ENCODE measurements at places on chromosomes 16 and 17.

- no peak for DNase-seq
These were observed 6.4 kb downstream of the ATP1B2 start for GRCh38 chr17:7656958-7657609.

DNA sequence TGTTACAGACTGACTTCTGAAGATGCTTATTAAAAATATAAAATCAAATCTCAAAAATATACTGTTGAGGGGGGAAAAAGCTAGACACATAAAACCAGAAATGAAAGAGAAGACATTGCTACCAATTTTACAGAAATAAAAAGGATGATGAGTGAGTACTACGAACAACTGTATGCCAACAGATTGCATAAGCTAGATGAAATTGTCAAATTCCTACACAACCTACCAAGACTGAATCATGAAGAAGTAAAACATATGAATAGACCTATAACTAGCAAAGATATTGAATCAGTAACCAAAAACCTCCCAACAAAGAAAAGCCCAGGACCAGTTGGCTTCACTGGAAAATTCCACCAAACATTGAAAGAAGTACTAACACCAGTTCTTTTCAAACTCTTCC is 3.5 kb upstream of the CAPNS2 start:
- DNase-seq: no peak

- no peak for DNase-seq
These were observed 70.4 kb downstream of the METRNL start for GRCh38 chr17:83149761-83150251.

GRCh38 chr16:89168381-89169189 is 3.0 kb upstream of the CDH15 start:
- DNase-seq: no peak

GRCh38 chr16:88264641-88265285 is 118.0 kb upstream of the ZNF469 start:
- DNase-seq: peak; percentile 35

GRCh38 chr17:28492352-28493310 is 13.5 kb upstream of the FOXN1 start:
- DNase-seq: no peak

DNA sequence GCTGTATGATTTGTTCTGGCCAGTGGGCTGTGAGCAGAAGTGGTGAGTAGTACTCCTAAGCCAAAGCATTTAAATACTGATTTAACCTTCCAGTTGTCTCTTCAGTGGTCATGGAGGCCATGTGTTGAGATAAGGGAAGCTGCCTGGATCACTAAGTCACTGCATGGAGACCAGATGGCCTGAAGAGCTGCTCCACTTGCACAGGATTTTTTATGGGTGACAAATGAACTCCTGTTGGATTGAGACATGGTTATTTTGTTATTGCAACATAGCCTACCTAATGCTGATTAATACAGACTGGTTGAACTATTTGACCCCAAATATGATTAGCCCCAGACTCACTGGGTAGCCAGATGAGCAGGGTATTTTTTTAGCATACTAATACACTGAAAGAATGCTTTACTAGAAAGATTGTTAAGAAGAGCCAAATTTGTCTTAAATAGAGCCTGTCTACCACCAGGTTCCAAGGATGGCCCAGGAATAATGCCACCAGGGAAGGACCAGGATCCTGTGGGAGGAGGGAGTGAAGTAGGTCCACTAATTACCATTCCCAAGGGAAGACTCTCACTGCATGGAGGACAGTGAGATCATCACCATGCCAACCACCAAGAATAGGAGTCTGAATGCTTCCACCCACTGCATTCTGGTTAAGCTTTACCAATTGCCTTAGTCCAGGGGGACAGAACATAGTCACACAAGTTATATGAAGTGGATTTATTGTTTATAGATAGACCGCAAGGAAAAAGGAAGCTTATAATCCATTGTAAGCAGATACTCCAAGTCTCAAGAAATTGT is 187.4 kb upstream of the IRX6 start:
- no peak for DNase-seq

- no peak for DNase-seq
These were observed 177.8 kb upstream of the TBX2 start for GRCh38 chr17:61221597-61222471.

DNA sequence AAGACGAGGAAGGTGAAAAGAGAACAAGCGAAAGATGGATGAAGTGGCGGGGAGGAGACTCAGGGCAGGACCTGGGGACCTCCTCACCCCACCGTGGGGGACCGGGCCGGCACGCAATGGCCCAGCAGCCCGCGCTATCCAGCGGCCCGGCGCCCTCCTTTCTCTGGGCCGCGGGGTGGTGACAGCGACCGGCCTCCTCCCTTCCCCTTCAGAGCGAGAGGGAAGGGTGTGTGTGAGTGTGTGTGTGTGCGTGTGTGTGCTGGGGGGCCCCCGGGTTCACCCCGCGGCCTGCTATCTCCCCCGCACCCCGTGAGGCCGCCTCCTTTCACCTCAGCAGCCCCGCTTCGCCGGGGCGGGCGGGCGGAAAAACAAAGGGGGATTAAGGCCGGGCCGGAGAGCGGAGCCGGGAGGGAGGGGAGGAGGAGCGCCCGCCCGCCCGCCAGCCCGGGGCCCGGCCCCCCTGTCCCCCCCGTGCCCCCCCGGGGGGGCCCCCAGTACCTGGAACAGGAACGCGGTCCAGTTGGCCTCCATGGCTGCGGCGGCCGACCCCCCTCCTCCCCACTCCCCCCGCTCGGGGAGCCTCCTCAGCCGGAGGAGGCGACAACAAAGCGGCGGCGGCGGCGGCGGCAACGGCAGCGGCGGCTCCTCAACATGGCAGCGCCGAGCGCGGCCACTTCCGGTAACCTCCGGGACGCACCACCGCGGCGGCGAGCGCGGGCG is at the start of gene VEZF1:
VEZF1 (minus strand) TSS at position 674 of the 720 bp plus-strand sequence; CDS start at position 531, 143 bp downstream.
- no peak for DNase-seq

- DNase-seq: no peak
These were observed 12.5 kb downstream of the RPH3AL start for GRCh38 chr17:340074-340473.

DNA sequence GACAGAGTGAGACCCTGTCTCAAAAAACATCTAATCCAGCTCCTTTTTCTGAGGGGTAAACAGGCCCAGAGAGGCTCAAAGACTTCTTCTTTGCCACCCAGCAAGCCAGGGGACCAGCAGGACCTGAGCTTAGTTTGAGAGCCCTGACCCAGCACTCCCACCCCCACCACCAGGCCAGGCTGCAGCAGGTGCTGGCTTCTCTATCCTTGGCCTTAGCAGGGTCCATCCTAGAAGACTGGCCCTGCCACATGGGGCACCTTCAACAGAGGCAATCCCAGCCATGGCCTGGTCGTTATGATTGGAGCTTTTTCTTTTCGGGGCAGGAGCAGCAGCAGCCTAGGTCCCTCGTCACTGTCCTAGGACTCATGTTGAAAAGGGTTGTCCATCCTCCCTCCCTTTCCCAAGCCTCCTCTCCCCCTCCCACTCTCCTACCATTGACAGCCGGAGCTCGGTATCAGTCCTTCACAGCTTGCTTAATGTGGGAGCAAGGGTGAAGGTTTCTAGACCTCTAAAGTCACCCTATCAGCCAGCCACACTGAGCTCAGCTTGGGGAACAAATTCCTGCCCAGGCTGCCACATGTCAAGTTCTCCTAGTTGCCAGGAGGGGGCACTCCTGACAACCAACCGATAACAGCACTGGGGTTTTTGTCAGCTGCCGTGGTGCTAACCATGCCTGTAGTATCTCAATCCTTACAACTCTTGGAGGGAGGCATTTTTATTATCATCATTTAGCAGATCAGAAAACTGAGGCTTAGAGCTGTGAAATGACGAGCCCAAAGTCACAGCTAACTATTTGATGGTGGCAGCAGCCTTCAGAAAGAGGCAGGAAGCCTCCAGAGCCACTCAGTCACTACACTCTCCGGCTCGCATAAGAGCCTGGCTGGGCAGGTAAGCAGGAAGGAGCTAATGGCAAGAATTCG is 11.2 kb downstream of the MRPL27 start:
- DNase-seq: no peak

DNA sequence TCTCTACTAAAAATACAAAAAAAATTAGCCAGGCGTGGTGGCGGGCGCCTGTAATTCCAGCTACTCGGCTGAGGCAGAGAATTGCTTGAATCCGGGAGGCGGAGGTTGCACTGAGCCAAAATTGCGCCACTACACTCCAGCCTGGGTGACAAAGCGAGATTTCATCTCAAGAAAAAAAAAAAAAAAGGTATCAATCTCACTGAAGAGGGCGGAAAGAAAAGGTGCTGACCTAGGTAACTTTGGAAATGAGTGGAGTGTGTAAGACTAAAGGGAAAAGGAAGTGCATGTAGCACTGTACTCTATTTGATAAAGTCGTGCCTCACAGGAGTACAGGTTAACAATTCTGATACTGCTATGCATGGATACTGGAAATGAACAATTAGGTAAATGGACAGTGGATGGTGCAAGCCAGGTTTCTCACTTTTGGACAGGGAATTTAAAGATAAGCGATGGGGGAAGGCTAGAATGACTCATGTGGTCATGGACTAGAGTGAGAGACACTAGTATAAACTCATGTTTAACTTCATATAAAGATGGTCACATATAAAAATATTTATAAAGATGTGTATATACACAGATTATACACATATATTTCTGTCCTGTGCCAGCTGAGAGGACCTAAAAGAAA is 142.9 kb downstream of the CDK5R1 start:
- no peak for DNase-seq

DNA sequence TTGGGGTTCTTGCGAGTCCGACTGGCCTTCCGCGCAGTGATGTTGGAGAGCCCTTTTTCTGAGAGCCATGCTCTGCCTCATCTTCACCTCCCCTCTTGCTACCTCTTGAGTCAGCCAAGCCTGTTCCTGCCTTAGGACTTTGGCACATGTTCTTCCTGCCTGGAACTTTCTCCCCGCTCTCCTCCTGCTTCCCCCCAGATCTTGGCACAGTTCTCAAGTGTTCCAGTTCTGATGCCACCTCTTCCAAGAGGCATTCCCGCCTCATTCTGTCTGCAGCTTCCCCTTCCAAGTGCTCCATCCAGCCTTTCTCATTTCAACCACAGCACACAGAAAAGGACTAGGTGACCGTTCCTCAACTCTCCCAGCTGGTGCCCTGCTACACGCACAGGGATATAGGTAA is 7.7 kb downstream of the AKAP1 start:
- DNase-seq: no peak

- no peak for DNase-seq
These were observed 78.5 kb downstream of the RAB11FIP4 start for GRCh38 chr17:31469959-31470358.

DNA sequence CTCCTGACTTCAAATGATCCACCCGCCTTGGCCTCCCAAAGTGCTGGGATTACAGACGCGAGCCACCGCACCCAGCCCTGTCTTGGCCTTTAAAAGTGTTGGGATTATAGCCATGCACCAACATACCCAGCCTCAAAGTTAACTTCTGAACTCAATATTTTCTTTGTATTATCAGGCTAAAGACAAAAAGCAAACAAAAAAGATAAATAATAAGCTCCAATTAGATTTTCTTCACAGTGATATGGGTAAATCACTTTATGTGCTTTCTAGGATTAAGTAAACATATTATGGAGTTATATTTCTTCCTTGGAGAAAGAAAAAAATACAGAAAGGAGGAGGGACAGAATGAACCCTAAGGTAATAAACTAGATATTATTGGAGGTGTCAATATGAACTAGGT is 74.3 kb downstream of the FBXL20 start:
- no peak for DNase-seq

DNA sequence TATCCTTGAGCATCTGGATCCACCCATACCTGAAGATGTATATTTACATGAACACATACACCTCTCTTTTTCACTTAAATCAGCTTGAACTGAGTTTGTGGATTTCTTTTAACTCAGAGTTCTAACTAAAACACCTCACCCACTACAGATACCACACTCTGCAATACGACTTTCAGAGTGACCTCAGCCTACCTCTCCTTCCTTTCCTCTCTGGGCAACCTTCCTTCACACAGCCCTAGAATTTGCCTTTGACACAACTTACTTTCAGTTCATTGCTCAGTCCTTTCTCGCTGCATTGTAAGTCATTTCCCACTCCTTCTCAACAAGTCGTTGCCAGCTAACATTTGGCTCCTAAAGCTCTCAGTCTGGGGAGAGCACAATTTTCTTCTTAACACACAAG is 151.9 kb upstream of the IRX3 start:
- DNase-seq: no peak

DNA sequence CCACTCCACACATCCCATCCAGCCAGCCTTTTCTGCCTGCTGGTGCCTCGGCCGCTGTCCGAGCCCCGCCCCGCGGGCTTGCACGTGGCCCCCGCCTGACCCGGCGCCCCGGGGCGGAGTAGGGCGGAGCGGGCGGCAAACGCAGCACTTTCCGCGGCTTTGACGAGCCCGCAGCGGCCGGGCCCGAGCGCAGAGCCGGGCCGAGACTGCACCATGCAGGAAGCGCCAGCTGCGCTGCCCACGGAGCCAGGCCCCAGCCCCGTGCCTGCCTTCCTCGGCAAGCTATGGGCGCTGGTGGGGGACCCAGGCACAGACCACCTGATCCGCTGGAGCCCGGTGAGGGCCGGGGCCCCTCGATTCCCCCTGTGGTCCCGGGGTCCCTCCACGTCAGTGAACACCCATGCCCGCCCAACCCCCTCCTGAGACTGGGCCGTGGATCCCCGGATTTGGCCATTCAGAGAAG is at the start of gene HSF4:
HSF4 (plus strand) TSS at position 147 of the 463 bp plus-strand sequence; CDS start at position 214, 67 bp downstream.
- no peak for DNase-seq

- DNase-seq: no peak
These were observed 544.5 kb downstream of the NPIPA7 start for GRCh38 chr16:16923479-16923878.

GRCh38 chr17:74163271-74163821 is 40.1 kb upstream of the RPL38 start:
- DNase-seq: no peak

DNA sequence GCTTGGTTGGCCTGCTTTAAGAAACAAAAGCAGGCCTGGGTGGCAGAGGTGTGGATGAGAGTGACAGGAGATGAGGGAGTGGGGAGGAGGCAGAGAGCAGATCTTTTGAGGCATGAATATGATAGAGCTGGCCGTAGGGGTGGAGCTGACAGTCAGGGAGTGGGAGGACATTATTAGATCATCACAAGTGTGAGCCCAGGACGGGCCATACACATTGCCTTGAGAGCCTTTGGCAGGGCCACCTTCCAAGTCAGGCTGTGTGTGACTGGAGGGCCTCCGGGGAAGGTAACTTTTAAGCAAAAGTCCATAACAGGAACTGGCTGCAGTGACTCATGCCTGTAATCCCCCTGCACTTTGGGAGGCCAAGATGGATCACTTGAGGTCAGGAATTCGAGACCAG is 26.3 kb downstream of the GINS3 start:
- DNase-seq: no peak

DNA sequence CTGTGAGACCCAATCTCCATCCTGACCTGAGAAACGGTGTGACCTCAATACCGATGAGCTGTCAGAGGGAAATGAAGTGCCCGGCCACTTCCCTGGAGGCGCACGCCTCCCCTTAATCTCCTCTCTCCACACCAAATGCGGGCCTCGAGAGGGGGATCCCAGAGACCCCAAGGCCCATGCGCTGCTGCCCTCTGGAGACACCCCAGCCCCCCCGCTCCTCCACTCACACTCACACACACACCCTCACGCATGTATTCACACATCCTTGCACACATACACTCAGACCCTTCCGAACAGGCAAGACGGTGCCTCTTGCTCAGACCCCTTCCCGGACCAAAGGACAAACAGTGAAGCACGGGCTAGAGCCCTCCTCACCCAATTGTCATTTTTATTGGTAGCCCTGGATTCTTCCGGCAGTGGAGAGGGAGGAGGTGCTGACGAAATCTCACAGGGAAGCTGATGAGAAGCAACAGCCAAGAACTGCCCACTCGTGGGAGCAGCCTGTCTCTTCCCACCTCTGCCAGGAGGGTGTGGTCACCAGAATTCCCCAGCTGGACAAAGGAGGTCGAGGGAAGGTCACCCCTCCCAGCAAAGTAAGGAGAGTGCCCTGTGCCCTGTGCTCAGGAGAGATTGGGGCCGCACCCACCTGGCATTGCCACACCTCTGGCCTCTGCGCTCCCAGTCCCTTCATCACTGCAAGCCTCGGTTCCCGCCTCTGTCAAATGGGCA is 136.0 kb upstream of the TNRC6C start:
- DNase-seq: no peak

Data from esophagus squamous epithelium (tissue), 5 donors.